ENCODE measurements at places on chromosomes 11 and 22.

- DNase-seq, result no peak
Observed at GRCh38 chr22:19097518-19097917, 24.7 kb downstream of the DGCR2 start.

GRCh38 chr11:70843906-70844305 lies 408.5 kb downstream of the SHANK2 start:
- no peak for DNase-seq

DNA sequence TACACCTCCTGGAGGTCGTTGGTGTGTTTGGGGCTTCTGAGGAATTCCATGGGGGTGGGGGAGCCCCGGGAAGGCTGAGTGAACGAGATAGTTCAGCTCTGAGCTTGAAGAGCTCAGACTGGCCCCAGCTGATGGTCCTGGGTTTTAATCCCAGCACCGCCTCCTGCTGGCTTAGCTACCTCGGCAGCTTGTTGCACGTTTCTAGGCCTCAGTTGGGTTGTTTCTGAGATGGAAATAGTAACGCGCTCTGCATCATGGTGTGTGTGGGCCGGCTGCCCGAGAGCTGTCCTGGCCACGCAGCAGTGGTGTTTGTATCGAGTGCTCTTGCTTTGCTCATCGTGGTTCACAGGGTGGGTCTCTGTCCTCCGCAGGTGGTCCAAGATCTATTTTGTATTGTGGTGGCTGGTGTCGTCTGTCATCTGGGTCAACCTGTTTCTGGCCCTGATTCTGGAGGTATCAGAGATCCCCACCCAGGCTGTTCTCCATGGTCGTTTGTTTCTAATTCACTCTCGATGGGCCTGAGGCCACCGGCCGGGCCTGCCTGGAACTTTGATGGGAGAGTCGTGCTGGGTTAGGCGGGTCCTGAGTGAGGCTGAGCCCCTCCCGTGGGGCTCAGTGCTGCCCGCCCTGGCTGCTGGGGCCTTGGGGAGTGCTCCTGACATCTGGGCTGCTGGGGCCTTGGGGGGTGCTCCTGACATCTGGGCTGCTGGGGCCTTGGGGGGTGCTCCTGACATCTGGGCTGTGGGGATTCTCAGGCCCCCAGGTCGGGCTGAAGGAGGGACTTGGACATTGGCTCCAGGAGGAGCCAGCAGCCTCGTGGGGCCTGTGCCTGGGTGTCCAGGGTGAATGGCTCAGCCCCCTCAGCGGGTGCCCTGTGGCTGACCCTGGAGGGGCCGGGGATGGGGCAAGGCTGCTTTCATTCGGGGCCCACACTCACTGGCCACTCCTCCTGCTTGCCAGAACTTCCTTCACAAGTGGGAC lies 37.7 kb downstream of the TPCN2 start:
- no peak for DNase-seq

DNA sequence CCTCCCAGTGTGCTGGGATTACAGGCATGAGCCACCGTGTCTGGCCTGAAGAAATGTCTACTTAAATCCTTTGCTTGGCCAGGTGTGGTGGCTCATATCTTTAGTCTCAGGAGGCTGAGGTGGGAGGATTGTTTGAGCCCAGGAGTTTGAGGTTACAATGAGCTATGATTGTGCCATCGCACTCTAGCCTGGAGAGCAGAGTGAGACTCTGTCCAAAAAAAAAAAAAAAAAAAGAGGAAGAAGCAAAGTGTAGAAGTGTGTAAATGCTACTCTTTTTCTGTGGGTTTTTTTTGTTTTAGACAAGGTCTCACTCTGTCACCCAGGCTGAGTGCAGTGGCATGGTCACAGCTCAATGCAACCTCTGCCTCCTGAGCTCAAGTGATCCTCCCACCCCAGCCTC lies 6.4 kb upstream of the ATG16L2 start:
- no peak for DNase-seq

DNA sequence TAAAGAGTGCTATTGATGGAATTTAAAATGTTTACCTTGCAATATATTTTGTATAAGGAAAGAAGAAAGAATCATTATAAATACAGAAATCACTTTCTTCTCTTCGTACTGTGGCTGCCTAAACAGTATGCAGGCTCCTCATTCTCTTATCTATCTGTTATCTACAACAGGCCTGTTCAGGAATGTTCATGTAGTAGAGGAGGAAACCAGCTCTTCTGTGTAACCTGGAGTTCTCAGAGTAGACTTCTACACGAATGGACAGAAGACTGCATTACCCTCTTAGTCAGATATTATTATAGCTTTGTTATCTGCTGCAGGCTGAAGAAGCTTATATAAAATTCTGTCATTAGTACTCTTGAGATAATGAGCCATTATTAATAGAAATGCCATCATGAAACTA lies 1225.9 kb upstream of the CNTN5 start:
- DNase-seq, result no peak

DNA sequence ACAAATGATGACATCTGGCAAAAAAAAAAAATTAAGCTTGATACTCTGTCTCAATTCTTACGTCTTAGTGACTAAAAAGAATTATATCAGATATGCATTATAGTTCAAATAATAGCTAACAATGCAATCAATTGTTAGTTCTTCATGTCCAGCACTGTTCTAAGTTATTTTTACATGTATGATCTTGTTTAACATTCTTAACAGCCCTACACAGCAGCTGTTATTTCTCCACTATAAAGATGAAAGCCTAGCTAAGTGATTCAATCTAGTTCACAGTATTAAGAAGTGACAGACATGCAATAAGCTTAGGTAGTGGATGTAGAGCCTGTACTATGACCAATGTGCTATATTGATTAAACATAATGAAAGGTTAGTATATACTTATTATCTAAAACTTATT lies 4.1 kb downstream of the ZNF214 start:
- no peak for DNase-seq

DNA sequence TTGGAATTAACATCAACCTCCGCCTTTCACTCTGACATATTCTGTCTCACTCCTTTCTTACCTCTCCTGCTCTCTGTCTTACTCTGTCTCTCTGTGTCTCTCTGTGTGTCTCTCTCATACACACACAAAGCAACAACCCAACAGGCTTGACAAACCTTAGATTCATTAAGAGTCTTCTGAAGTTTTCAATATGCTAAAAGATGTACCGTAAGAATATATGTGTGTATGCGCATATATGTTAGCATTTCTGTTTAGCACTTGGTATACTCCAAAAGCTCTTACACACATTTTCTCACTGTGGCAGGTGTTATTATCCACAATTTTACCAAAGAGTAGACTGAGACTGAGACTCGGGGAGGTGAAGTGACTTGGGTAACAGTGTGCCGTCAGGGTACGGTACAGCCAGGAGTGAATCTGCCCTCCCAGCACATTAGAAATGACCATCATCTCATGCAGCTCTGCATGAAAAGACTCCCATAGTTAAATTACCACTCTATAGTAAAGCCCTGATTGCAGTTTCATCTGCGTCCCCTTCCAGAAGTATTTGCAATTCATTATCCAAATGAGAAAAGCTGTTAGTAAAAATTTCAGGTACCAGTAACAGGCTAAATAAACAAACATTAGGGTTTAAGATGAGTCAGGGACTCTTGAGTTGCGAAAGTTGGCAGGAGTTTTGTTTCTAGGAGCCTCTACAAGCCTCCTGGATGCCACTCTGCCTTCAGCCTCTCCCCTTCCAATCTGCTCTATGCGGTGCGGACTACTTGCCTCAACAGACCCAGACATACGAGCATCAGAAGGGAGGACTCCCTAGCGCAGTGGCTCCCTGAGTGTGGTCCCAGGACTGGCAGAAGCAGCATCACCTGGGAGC lies 195.2 kb upstream of the TMEM45B start:
- no peak for DNase-seq

DNA sequence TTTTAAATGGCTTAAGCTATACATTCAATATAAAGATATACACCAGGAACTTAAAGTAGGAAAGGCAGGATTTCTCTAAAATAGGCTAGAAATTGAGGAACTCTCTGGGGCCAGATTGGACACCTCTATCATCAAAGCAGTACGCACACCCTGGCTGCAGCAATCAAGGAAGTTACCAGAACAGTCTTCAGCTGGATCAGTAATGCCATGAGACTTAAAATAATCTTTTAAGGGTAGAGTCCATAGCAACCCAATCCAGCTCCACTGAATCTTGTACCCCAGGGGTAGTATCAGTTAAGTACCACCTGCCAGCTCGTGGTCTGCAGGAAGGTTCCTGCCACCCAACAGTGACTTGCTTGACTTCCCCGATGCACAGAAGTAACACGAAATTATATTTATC lies 3.0 kb downstream of the RDX start:
- no peak for DNase-seq

DNA sequence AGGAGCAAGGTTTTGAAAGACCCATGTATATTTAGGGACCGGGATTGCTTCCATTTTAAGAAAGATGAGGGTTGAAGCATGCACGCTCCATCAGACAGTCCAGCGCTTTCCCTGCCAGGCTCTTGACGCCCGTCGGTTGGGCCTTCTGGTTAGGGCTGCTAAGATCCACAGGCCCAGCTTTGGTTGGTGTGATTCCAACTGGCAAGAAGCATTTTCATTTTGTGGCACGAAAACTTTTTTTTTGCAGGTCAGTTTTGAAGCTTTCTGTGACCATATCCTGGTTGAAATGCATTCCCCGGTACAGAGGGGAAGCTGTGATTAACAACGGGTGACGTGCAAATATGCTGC lies 34.3 kb upstream of the MPPED1 start:
- no peak for DNase-seq

GRCh38 chr11:72230764-72231365 lies 6.3 kb downstream of the INPPL1 start:
- no peak for DNase-seq

- DNase-seq, result no peak
Observed at GRCh38 chr22:30402028-30402765, 5.4 kb downstream of the SEC14L2 start.

DNA sequence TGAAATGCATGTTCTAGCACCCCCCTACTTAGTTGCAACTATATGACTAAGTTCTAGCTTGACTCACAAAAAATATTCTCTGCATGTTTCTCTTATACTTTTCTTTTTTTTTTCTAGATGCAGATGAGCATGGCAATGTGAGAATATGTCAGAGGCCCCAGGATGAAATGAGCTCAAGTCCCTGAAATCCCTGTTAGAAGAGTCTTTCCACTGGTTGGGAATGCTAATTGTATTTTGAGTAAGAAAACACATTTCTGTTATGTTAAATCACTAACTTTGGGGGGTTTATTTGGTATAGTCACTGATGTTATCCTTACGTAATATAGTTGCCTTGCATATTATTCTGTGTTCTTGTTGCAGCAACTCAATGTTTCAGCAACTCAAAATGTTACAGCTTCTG lies 306.1 kb upstream of the CCDC179 start:
- DNase-seq, result no peak

DNA sequence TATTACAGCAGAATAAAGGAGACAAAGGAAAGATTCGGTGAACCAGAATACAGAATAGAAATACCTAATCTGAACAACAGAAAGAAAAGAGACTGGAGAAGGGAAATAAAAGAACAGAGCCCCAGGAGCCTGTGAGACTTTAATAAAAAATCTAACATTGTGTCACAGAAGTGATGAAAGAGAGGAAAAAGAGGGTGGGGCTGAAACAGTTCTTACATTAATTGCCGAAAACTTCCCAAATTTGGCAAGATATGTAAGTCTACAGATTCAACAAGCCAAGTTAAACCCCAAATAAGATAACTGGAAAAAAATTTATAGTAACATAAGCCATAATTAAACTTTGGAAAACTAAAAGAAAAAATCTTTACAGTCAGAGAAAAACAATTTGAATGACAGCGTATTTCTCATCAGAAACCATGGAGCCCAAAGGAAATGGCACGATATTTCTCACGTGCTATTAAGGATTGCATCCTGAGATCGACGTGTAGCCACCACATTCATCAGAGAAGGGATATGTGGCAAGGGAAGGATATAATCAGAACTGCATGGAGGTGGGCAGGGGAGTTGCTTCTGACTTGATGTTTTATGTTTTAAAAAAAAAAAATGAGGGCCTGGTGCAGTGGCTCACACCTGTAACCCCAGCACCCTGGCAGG lies 73.9 kb downstream of the SGSM3 start:
- no peak for DNase-seq

DNA sequence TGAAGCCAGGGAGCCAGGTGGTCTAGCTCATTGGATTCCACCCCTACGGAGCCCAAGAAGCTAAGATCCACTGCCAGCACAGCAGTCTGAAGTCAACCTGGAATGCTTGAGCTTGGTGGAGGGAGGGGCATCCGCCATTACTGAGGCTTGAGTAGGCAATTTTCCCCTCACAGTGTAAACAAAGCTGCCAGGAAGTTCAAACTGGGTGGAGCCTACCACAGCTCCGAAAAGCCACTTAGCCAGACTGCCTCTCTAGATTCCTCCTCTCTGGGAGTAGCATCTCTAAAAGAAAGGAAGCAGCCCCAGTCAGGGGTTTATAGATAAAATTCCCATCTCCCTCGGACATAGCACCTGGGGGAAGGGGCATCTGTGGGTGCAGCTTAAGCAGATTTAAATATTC lies 620.3 kb downstream of the NELL1 start:
- no peak for DNase-seq

DNA sequence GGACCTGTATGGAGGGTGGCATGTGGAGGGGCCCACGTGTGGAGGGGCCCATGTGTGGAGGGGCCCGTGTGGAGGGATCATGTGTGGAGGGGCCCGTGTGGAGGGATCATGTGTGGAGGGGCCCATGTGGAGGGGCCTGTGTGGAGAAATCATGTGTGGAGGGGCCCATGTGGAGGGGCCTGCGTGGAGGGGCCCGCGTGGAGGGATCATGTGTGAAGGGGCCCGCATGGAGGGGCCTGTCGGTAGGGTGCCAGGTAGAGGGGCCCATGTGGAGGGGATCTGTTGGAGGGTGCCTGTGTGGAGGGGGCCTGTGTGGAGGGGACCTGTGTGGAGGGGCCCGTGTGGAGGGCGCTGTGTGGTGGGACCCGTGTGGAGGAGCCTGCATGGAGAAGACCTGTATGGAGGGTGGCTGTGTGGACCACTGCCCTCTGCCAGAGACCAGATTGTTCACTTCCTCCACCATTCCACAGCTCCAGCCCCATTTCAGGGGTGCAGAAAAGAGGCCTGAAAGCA lies 47.0 kb downstream of the IGLL5 start:
- no peak for DNase-seq

DNA sequence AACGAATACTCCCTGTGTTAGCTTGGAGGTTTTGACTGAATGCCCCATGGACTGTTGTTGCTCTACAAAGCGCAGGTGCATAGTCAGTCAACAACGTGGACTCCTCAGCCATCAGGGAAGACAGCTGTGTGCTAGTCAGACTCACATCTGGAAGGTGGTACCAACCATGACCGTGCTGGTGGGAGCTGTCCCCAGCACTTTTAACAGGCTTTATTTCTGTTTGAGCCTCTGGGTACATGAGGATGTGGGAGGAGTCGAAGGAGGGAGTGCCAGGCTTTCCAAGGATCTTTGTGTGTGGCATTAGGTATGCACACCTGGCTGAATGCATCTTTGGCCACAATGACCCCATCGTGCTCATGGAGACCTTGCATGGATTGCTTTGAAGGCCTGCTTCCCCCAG lies 6.6 kb downstream of the RASSF10 start:
- no peak for DNase-seq

- no peak for DNase-seq
Observed at GRCh38 chr11:62489204-62489603, 57.4 kb downstream of the AHNAK start.

DNA sequence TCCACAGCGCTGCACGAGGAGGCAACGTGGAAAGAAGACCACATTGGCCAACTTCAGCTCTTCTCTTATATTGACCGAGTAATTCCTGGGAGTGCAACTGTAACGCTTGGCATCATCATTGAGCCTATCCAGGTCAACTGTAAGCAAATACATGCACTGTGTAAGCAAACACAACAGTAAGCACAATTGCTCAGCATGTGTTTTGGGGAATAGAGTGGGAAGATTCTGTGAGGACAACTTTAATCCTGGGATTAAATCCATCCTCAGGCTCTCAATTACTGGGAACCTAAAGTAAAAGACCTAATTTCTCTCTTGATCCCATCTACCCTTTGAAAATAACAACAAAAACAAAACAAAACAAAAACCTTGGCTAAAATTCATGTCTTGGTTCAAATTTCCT lies 109.5 kb upstream of the DDI1 start:
- DNase-seq, result no peak

All from CD4-positive, alpha-beta T cell treated with Interleukin-6 for 4 hours (primary cell).